ENCODE measurements at places on chromosomes 7 and 10.

DNA sequence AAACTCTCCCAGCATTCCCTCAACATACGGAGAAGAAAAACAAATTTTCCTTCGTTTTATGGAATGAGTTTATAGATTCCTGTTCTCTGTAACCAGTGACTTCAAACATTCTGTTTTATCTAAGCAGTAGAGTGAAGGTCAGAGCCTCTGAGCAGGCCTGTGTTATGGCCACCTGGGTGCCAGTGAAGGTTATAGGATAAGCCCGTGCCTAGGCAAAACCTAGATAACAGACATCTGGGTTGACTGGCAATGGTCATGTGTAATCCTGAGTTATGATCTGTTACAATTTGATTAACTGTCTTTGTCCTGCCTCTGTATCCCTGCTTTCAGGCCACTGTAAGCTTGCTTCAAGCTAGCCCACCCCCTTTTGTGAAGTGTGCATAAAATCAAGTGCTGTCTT lies 8.3 kb downstream of the LSM5 start:
- DNase-seq: no peak

DNA sequence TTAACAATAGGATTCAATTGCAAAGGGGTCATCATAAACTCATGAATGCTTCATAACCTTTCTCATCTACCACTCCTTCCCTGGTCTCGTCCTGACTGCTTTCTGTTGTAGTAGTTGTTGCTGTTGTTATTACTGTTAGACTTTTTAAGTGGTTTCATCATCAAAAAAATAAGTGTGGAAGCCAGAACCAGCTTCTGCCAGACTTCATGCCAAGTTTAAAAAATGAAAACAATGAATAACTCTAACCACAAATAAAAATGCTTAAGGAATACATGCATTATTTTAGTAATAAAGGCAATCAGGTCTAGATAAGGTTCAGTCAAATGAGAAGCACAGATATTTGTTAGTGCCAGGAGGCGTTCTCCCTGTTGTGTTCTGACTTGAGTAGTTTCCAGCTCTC lies 85.4 kb downstream of the PCLO start:
- no peak for DNase-seq

DNA sequence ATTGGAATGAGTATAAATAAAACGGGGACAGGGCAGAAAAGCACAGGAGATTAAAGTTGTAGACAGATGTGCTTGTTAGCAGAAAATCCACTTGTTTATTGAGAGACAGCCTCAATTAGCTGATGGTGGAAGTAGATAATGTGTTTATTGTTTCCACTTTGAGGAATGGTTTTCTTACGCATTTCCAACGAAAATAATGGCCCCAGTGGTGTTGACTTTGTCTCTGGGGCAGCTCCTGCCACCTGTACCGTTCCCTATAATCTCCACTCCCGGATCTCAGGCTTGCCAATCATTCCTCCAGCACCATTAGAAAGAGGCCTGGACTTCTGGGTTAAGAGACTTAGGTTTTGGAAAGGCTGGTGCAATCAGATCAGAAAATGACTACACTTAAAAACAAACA lies 638.7 kb downstream of the PARD3 start:
- DNase-seq: no peak

GRCh38 chr7:77626586-77627308 lies 69.5 kb upstream of the RSBN1L start:
- DNase-seq: no peak

GRCh38 chr7:55288070-55288824 lies 76.9 kb upstream of the LANCL2 start:
- no peak for DNase-seq

DNA sequence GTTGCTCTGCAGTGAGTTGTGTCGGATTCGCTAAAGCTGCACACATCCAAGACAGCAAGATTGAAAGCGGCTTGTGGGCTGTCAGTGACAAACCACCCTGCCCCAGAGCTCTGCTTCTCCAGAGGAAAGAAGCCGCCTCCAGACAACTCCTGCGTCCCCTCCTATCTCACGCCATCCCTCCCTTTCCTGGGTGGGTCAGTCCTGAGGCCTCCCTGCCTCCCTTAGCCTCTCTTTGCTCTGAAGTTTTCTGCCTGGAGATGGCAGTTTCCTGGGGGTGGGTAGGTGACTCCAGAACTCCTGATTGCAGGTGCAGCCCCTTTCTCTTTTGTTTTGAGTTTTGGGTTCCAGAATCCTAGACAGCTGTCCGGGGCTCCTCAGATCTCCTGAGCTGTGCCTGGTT lies 78.7 kb downstream of the EMX2 start:
- no peak for DNase-seq

DNA sequence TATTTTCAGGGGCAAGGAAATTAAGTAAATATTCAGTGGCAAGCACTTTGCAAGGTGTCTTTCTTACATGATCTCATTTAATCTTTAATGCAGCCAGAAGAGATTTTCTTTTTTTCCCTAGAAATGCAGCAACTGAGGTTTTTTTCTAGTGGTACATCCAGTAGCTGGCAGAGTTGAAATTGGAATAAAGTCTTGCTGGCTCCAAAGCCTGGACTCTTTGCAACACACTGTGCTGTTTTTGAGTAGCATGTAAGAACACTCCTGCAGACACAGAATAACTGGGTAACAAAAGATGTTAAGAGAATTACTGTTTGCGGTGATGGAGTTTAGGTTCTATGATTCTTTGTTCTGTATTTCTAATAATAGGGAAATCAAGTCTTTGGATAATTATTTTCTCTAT lies 123.6 kb downstream of the PON1 start:
- DNase-seq: no peak

DNA sequence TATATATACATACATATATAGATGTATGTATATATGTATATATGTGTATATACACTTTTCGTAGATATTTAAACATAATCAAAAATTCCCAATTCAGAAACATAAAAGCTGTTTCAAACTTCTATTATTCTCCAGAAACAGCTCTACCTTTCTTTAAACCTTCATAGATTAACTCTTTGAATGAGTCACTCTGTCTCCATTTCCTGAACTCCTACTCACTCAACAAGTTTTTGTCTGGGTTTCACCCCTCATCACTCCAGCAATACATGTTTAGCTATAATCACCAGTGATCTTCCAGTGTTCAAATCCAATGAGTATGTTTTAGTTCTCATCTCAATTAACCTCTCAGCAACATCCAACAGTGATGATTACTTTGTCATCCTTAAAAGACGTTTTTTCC lies 9.6 kb downstream of the DGKB start:
- DNase-seq: no peak

DNA sequence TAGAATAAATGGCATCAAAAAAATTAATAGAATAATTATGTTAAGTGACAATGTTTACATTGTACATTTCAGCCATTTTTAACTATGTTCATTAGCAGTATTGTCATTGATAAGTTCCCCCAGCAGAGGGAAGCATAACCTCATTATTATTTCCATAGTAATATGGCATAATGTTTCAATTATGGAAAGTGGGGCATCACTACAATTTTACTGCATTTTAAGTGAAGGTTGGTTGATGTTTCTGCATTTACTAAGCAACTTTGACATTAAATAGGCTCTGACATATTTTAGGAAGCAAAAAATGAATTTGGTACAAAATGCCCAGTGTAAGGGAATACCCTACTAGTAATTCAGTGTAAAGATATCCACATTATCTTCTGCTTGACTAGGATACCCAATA lies 218.3 kb downstream of the SEMA3A start:
- DNase-seq: no peak

DNA sequence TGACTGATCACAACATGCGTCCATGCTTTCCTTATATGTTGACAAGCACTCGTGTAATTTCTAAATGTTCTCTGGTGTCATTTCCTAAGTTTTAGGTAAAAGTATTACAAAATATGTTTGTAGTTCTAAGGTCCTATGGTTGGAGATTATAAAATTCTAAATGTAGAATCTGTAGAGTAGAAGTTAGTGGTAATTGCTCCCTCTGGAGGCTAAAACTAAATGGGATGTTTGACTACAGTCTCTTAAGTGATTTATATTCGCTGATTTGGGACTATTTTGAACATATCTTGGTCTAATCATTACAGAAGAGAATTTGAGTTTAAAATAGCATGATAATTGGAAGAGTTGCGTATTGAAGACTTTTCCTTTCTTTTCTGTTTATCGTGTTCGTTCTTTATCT lies 74.1 kb downstream of the ZMYND11 start:
- no peak for DNase-seq

DNA sequence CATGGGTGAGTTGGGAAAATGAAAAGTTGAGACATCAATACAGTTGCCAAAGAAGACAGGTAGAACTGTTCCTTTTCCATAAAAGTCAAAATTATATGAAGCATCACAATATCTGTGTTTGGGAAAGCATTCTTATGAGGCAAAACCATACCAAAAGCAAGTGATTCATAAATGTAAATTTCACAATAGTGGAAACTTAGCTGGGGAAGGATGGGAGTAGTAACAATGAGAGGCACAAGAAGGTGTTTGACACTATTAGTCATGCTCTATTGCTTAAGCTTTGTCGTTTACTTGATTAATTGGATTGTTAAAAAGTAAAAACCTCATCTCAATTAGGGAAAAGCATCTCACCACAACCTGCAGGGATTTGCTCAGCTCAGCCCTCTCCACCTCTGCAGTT lies 240.2 kb downstream of the C7orf25 start:
- no peak for DNase-seq

- no peak for DNase-seq
These were observed 18.5 kb upstream of the SRGN start for GRCh38 chr10:69069090-69070042.

GRCh38 chr10:71266147-71266917 lies 52.7 kb upstream of the SLC29A3 start:
- no peak for DNase-seq

GRCh38 chr10:91521439-91521838 lies 111.3 kb downstream of the HECTD2 start:
- no peak for DNase-seq

GRCh38 chr10:122894261-122894944 lies 15.0 kb upstream of the FAM24B start:
- no peak for DNase-seq

DNA sequence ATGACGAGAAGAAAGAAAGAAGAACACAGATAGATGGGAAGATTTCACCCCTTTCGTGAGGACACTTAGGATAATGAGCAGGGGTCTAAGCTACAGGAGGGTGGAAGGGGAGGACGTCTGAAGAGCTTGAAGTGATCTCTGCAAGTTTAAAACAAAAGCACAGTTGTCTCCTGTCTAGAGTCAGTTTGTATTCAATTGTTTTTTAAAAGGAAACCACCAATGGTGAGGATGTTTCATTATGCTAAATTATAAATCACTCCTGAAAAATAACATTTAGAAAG lies 85.9 kb downstream of the ADAM12 start:
- DNase-seq: no peak

GRCh38 chr7:156420496-156420895 lies 220.1 kb upstream of the RNF32 start:
- no peak for DNase-seq

DNA sequence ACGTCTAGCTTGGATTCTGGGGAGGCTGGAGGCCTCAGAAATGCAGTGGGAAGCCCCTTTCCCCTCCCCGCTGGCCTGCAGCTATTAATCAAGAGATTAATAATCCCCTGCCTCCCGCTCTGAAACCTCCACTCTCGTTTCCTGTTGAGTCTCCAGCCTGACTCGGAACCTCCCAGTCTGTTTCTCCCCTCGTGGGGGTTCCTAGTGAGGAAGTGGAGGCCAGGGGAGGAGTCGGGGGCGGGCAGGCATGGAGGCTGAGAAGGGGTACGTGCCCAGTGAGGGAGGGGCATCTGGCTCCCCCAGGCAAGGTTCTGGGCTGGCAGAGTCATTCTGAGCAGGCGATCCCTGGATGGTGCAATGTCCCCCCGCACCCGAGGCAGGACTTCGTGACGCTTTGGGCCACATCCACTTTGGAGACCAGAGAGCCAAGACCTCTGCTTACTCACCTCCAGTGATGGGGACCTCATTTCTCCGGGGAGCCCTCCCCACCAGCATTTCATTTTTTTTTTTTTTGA lies 73.6 kb downstream of the COL26A1 start:
- DNase-seq: no peak

DNA sequence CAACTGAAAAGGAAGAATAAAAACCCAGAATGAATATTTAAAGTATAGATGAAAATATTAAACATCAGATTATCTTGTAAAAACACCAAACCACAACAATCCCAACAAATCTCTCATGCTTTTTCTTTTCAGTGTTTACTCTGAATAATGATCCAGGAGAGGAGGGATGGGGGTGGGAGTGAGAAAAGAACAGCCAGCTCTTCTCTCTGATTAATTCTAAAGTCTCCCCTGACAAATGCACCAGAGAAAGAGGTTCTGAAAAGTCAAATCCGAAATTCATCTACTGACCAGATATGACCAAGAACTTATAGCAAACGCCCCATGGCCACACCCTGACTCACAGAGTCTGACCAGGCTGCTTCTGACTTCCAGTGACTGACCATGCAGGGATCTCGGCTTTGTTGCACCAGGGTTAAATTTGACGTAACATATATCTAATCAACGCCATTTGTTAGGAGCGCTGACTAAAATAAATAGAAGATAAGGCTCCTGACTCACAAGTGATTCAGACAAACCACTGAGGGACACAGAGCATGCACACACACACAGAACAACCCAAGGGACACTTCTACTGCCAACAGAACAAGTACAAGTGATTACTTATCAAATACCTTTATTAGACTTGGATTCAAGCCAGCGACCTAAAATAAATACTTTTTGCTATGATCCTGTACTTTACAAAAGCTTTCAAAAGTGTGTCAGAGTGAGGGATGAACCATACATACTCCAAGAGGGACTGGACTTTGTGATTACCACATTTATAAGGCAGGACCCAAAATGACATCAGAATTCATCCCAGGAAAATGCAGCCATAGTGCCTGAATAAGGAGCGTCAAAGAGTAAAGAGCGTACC lies 9.3 kb upstream of the SPOCK2 start:
- DNase-seq: no peak

DNA sequence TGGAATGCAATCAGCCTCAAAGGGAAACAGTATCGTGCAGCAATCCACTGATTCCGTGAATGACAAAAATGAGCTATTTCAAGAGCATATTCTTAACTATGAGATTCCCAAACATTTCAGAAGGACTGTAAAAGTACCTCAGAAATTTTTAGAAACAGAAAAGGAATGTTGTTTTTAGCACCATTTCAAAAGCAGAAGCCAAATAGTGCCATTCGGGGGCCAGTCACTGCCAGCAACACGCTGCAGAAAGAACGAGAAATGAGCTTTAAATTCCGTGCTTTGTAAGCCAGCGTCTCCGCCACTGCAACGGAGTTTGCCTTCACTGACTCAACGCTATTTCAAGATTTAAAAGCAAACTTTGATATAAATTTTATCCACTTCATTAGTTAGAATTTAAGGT lies 6.3 kb downstream of the NUDT5 start:
- DNase-seq: no peak

DNA sequence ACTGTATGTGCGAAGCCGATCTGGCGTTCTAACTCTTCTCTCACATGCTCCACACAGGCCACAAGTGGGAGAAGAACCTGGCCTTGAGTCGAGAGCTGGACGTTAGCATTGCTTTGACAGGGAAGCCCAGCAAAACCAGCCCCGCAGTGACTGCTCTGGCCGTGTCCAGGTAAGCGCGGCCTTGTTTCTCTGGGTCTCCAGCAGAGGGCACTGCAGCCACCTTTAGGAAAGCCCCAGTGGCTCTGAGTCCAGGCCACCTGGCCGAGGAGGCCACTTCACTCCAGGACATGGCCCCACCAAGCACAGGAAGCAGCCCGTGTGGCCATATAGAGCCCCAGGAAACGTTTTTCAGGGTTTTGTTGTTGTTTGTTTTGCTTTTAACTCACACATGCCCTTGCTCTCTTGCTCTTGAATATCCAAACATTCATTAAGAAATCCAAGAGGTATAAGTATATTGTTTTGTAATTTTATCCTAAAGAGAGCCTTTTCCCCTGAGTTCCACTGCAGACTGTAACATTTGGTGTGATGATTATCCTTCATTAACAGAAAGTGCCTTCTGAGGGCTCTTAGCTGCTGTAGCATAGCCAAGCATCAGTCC lies 41.8 kb upstream of the LRRC18 start:
- DNase-seq: no peak

GRCh38 chr7:157263156-157263555 lies 73.6 kb upstream of the DNAJB6 start:
- no peak for DNase-seq
